Progenitor cell of endocrine pancreas (in vitro differentiated cells): ENCODE measurements at places on chromosomes 13 and 19.

DNA sequence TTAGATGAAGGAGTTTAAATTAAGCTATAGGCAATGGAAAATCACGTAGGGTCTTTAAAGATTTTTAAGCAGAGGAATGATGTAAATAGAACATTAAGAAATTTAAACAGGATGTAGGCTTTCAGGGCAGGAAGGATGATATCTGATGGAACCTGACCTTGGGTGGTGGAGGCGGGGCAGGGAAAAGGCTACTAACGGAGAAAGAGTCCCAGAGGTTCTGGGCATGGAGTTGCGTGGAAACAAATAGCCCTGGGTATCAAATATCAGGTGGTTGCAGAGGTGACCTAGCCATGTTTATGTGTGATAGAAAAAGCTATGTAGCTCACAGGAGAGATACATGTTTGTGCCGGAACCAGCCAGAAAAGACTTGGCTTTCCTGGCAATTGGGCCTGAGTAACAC is 7.8 kb upstream of the CDK8 start:
- DNase-seq: no peak

DNA sequence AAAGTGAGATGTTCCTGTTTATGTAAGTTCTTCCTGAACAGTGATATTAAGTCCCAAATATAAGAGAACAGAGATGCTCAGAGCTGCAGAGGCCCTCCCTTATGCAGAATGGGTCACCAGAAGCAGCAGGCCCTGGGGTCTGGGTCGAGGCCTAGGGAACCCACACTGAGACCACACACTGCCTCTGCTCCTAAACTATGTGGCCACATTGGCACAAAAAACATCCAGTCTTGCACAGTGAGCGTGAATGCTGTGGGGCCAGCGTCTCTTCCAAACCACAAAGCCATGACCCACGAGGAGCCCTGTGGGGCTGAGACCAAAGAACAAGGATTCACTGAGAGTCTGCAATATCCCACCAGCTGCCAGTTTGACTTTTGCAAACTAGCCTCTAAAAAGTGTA is 23.6 kb downstream of the PROZ start:
- no peak for DNase-seq

GRCh38 chr19:13598098-13598497 is 91.8 kb upstream of the CACNA1A start:
- DNase-seq: no peak

DNA sequence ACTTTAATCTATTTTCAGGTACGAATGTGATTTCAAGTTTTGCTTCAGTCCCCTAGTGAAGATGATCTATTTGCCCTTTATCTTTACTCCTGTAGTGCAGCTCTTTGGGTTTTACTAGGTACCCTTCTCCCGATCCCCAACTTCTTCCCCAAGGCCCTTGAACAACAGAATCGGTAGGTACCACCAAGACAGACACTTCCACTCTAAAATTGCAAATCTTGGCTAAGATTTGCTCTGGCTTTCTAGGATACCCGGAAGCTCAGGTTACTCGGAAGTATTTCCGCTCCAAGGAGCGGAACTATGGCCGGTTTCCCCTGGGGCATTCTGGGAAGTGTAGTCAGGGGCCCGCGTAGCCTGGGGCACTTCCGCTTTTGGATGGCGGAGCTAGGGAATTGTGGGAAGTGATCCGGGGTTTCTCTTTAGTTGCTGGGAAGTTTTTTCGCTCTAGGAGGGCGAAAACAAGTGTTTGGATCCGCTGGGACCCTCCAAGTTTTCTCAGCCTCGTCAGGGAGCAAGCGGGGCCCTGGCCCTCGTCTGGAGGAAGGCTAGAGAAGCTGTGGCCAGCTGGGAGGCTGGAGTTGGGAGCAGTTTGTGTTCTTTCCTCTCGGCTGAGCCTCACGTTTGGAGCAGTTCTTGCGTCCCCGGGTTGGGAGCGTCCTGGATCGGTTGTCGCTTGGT is 5.1 kb upstream of the ZNF227 start:
- peak; percentile 67 for DNase-seq

DNA sequence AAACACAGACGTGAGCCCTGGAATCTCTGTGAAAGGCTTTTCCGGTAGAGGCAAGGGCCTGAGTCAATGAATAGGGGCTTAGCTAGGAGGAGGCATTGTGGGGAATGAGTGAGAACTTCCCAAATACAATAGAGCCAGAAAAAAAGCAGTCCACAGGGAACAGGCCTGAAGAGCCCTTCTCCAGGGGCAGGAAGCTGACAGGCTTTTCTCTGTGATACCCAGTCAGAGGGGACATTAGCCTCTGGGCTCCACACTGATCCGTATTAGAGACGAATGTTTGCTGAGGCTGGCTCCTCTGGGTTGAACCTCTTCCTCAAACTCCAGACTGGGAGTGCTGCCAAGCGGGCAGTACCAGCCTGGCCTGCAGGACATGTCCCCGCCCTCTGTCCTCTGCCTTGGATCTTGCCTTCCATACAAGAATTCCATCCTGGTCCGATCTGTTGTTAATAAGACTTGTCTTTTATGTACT is 2.3 kb downstream of the DHRS12 start:
- no peak for DNase-seq

GRCh38 chr19:3119693-3120380 is 16.0 kb upstream of the GNA15 start:
- DNase-seq: no peak

DNA sequence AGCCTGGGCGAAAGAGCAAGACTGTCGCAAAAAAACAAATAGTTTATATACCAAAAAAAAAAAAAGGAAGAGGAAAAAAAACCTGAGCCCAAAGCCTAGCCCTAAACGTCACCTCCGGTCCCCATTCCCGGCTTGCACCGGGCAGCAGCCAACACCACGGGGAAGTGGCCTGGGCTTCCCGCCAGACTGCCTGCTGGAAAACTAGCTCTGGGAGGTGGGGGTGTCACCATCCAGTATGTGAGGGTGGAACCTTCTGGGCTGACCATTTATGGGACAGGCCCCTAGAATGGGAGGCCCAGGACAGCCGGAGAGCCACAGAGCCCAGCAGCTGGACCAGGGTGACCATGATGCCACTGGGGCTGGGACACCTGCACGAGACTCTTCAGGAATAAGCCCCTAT is 37.3 kb downstream of the IL12RB1 start:
- no peak for DNase-seq

DNA sequence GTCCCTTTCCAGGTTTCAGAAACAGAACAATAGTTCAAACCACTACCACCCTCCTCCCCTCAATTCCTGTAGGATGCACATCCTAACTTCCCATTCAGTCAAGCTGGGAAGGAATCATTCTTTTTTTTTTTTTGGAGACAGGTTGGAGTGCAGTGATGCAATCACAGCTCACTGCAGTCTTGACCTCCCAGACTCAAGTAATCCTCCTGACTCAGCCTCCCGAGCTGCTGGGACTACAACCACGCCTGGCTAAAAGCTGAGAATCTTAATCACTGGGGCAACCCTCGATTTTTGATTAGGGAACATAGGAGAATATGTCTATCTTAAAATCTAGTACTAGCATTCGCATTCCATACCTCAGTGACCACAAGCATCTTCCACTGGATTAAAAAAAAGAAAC is 146.2 kb downstream of the ABCC4 start:
- DNase-seq: no peak

DNA sequence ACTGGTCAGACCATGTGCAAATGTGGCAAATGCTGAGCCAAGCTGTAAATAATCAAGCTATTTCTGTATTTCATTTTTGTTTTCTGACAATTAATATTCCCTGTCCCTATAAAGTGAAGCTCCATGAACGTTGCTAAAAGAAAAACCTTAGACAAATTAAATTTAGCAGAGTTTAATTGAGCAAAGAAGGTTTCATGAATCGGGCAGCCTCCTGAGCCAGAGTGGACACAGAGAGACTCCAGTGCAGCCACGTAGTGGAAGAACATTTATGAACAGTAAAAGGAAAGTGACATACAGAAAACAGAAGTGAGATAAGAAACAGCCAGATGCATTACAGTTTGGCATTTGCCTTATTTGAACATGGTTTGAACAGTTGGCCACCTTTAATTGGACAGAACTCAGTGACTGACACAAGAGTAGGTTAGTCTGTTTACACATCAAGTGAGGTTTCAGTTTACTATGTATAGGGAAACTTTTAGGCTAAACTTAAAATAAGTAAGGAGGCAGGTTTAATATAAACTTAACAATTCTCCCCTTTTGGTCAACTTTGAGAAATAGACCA is 69.7 kb downstream of the UFM1 start:
- no peak for DNase-seq

- no peak for DNase-seq
These were observed 315.4 kb downstream of the RBM26 start for GRCh38 chr13:79090552-79091124.

DNA sequence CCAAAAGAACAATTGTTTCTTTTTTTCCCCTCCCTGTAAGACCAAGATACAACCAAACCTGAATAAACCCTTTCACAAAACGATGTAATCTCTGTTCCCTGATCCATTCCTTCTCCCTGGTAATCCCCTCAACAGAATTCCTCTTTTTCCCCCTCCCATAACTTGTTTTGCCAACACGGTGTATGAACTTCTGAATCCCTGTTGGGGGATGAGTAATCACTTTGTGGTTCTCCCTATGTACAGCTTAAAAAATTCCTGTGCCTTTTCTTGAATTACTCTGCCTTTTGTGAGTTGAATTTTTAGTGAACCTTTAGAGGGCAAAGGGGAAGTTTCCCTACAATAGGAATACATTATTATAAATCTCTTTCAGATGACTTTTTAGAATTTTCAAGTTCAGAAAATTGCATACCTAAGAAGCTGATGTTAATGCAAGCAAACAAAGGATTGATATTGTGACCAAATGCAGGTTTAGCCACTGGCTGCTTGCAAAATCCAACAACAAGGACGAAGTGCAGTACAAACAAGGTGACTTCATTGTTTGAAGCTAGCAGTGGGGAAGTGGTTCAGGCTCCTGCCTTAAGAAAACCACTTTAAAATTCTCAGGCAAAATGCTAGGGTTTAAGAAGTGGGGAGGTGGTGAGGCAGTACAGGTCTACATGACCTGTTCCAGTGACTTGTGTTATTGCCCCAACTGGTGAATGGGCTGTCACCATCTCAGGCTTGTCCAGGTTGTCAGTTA is 15.0 kb upstream of the EPSTI1 start:
- DNase-seq: no peak

DNA sequence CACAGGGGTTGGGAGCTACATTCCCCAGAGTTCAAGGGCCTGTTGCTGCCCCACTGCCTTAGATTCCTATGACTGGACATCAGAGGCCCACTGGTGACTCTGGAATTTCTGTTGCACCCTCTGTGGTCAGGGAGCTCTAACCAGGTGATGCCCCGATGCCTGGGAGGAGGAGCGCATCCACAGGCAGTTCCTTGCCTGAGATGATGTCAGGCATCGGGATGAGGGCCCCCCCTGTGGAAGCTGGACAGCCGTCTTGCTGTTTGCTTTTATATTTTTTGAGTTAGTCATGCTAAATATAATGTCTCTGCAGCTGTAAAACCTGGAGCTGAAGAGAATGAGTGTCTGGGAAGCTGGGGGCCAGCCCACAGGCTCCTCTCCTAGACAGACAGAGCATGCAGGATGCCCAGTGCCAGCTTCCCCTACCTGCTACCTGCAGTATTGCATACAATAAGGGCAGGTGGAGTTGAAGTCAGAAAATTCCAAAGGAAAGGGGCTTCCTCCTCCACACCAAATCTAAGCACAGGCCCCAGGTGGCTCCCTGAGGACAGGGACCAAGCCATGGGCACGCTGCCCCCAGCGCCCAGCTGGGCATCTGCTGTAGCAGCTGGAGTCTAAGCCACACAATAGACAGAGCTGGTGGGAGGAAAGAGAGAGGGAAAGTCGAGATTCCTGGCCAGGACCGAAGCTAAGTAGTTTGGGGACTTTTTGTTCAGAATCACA is 16.2 kb downstream of the COL4A2 start:
- no peak for DNase-seq

GRCh38 chr19:46202872-46203860 is 26.4 kb upstream of the IGFL1 start:
- DNase-seq: no peak

GRCh38 chr19:23777216-23777615 is 18.5 kb upstream of the ZNF681 start:
- no peak for DNase-seq
